CD8-positive, alpha-beta T cell (primary cell): ENCODE measurements at places on chromosomes 6 and 20.

GRCh38 chr6:100378576-100378975, 86.1 kb downstream of the SIM1 start:
- no peak for DNase-seq

GRCh38 chr6:128918886-128919285, 35.9 kb downstream of the LAMA2 start:
- no peak for DNase-seq

- DNase-seq = no peak
Measured at GRCh38 chr6:112665114-112665513, 318.0 kb downstream of the RFPL4B start.

DNA sequence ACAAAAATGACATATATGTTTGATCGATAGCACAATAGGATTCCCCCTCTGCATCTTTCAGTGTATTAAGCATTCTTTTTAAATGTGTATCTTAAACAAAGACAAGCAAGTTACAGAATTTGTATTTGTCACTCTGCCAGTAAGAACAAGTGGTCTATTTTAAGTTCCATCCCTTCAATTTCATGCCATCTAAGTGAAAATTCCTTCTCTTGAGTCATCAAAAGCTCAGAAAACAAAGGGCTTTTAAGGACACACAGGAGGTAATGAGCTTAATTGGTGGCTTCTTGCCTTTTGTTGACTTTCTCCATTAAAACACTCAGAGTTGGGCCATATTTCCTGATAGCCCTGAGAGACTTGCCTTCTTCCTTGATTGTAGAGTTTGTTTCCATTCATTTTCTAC, 547.8 kb downstream of the TENT5A start:
- DNase-seq = no peak

DNA sequence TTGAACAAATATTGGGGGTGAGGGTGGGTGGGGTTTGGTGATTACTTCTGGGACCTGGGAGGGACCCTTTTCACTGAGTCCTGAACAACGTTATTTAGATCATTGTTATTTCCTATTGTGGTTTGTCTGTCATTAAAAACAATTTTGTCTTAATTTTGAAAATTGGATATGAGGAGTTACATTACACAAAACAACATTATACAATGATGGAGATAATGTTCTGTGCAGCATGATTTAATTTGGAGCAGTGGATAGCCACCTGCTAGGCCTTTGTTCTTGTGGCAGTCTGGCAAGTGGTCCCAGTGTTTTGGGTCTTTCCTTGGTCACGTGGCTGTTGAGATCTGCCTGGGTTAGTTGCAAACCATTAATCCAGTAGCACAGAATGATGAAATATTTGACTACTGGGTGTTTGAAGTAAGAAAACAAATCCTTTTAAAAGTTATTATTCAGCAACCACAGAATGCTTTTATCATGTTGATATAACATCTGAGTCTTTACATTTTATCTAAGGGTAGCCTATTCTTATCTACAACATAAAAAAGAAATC, 172.8 kb downstream of the CDKAL1 start:
- DNase-seq = no peak

- no peak for DNase-seq
Measured at GRCh38 chr6:112343977-112344376, 3.2 kb upstream of the RFPL4B start.

GRCh38 chr6:33599413-33599938, 19.4 kb upstream of the BAK1 start:
- DNase-seq = no peak

DNA sequence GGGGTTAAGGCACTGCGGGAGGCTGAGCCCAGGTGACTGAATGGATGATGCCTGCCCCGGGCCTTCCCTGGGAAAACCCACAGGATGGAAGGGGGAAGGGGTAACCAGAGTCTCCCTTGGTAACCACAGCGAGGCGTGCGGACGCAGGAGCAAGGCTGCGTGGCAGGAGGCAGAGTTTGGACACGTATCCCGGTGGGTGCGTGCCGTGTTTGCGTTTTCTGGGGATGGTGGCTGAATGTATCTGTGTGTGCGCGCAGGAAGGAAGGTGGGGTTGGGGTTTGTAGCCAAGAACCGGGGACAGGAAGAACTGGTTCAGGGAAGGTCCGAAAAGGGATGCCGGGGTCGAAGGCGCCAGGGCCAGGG, 1.8 kb downstream of the MDGA1 start:
- DNase-seq = no peak

GRCh38 chr20:21156266-21156665, 30.4 kb downstream of the KIZ start:
- no peak for DNase-seq

DNA sequence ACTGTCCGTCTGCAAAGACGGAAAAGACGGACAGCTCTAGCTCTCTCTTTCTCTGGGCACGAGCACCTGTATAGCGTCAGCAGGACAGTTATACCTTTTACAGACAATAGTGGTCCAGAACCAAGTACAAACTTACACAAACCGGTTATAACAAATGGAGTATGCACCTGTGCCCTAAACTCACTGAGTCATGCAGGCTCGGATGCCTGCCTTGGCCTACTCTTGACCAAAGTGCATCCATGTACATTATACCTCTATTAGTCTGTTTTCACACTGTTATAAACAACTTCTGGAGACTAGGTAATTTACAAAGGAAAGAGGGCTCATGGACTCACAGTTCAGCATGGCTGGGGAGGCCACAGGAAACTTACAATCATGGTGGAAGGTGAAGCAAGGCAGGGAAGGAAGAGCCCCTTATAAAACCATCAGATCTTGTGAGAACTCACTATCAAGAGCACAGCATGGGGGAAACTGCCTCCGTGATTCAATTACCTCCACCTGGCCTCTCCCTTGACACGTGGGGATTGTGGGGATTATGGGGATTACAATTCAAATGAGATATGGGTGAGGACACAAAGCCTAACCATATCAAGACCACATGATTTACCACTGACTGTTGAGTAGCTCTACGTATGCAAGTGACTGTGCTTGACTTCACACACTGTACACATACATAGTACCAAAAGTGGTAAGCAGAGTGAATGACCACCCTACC, 23.1 kb downstream of the MAN1A1 start:
- DNase-seq = no peak

GRCh38 chr6:109039795-109040194, 54.9 kb downstream of the SESN1 start:
- DNase-seq = no peak

DNA sequence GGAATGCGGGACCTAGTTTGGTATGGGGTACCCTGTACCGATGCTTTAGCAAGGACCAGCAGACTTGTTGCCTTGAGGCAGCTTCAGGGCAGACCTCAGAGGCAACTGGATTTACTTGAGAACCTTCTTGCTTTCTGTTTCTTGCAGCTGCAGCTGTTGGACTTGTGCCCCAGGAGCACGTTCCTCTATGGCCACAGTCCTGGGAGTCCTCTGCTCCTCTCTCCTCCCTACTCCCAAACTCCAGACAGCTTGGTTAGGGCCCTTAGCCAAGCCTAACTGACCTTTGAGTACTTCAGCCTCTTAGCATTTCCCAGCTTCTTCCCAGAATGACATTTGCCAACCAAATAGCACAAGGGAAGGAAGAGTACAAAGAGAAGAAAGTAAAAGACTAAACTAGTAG, 34.7 kb downstream of the GHRH start:
- no peak for DNase-seq

DNA sequence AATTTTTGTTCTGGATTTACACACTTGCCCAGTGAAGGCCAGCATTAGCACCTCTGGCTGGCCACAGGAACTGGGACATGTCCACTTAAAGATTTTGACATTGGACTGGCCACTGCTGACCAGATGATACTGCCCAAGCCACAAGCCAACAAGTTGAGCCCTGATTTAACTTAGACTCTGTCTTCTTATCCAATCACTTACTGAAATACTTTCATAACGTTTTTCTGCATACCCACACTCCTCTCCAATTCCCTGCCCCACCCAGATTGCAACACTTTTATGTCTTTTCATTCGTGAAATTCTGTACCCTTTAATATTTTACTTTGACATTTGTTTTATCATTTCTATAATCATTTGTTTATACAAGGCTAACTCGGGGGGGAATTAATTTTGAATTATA, 170.3 kb upstream of the TAB2 start:
- no peak for DNase-seq

DNA sequence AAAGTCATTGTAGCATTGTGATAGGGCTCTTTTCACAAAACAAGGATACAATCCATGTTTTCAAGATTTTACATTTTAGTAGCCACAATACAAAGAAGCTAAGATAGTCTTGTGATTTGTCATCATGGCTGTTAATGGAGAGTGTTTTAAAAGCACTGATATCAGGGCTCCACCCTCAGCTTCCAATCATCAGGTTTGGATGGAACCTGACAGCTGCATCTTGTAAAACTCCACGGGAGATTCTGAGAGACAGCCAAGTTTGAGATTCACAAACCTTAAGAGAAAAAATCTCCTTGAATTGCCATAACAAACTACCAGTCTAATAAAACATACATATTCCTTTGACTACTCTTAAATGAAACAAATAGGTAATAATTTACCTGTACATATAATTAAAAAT, 280.2 kb downstream of the ESR1 start:
- no peak for DNase-seq

- peak; percentile 20 for DNase-seq
Measured at GRCh38 chr6:47446669-47447330, 30.8 kb upstream of the CD2AP start.

GRCh38 chr6:165605182-165605875, 57.7 kb downstream of the PDE10A start:
- DNase-seq = no peak

GRCh38 chr6:53202052-53202451, 53.4 kb upstream of the GCM1 start:
- no peak for DNase-seq

DNA sequence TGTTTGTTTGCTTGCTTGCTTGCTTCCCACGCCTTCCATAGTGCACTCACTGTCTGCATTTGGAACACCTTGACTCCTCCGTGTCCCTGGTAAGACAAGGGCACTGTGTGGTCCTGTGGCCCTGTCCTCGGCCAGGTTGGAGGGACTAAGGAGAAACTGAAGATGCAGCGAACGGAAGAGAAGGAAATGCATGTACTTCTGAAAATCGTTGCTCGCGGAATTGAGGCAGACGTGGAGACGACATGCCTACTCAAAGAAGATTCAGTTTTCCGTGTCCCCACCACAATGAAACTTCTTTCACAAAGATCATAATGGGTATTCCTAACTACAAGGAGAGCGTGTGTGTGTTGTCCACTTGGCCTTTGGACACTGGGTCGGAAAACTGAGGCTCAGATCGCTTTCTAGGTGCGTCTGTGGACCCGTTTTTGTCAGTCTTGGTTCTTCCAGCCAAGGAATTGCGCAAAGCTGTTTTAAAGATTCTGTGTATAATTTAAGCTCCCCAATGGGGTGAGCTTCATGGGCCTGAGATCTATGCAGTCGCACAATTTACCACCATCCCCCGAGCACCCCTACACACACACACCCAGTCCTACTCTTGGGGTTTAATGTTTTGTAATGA, 120.4 kb upstream of the ZNF184 start:
- no peak for DNase-seq

DNA sequence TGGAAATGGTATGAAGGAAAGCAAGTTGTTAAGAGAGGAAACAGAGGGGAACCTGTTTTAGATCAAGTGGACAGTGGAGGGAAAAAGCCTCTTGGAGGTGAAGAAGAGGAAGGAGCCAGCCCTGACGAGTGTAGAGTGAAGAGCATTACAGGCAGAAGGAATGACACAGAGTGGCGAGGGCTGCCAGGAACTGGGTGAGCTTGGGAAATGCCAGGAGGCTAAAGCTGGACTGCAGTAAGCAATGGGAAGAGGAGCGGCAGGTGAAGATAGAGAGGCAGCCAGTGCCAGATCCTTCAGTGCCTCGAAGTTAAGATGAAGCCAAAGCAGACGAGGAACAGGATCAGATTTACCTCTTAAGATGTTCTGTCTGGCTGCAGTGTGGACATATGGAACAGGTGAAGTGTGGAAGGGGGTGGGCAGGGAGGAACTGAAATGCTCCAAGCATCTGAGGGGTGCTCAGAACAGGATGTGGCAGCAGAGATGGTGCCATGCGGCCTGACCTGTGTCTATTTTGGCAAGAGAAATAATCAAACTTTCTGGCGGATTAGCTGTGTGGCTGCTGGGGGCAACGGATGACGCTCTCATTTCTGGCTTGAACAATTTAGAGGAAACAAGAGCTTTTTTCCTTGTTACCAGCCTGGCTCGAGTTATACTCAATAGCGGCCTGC, 748.4 kb downstream of the PTPRT start:
- no peak for DNase-seq

DNA sequence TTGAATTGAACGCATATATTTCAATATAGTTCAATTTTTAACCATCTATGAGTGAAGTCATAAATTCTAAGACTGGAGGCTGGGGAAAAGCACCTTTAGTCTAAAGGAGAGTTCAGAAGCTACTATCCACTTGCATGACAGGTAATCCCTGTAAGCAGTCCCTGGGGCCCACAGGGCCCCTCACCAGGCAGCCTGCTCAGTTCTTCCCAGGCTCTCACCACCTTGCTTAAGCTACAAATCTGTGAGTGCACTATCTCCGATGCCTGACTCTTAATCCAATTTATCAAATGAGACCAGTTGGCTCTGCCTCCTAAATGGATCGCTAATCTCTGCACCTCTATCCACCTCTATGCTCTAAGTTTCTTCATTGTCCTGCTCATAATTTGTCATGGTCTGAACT, 413.8 kb downstream of the PTPRT start:
- DNase-seq = no peak

- DNase-seq = no peak
Measured at GRCh38 chr6:163725008-163725941, 310.8 kb downstream of the QKI start.

DNA sequence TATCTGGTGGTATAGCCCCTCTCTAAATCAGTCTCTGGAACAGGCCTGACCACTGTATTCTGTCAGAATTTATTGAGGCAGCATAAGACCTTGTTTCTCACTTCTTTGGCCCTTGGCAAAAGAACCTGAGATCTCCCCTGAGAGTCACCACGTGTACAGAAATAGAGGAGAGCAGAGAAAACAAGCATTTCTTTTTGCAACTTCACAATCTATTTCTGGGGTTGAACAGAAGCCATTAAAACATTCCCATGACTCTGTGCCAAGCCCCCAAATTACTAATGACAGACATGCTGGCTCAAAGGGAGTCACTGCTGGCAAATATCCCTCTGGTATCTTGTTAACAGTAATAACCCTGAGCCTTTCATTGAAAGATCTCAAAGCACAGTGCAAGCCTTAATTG, 395.3 kb downstream of the MAFB start:
- DNase-seq = no peak

GRCh38 chr20:5729348-5729747, 20.9 kb upstream of the SHLD1 start:
- DNase-seq = no peak

GRCh38 chr6:90049295-90049694, 155.0 kb downstream of the GJA10 start:
- DNase-seq = no peak

- DNase-seq = no peak
Measured at GRCh38 chr6:132280436-132280835, 120.8 kb downstream of the MOXD1 start.

- DNase-seq = no peak
Measured at GRCh38 chr6:34701199-34701598, 4.6 kb upstream of the ILRUN start.

GRCh38 chr6:70107852-70108629, 194.8 kb downstream of the COL9A1 start:
- no peak for DNase-seq

GRCh38 chr6:42199106-42199981, 4.6 kb upstream of the GUCA1B start:
- DNase-seq = no peak

- no peak for DNase-seq
Measured at GRCh38 chr20:9285617-9286016, 216.7 kb downstream of the PLCB4 start.

GRCh38 chr6:42400886-42401612, 50.7 kb downstream of the TRERF1 start:
- DNase-seq = no peak
